ENCODE measurements at places on chromosomes 2 and 18.

GRCh38 chr18:65411061-65411460, 339.8 kb upstream of the CDH7 start:
- DNase-seq = no peak

- DNase-seq = no peak
Observed at GRCh38 chr18:32318581-32318980, 128.7 kb downstream of the MEP1B start.

- no peak for DNase-seq
Observed at GRCh38 chr2:21288739-21289520, 165.2 kb downstream of the TDRD15 start.

GRCh38 chr18:69981948-69982347, 34.3 kb upstream of the CD226 start:
- no peak for DNase-seq

GRCh38 chr2:37833423-37833822, 91.7 kb upstream of the RMDN2 start:
- DNase-seq = no peak

- DNase-seq = no peak
Observed at GRCh38 chr2:15605721-15606120, 14.1 kb downstream of the DDX1 start.

- DNase-seq = no peak
Observed at GRCh38 chr2:85430752-85431569, 12.4 kb downstream of the SH2D6 start.

DNA sequence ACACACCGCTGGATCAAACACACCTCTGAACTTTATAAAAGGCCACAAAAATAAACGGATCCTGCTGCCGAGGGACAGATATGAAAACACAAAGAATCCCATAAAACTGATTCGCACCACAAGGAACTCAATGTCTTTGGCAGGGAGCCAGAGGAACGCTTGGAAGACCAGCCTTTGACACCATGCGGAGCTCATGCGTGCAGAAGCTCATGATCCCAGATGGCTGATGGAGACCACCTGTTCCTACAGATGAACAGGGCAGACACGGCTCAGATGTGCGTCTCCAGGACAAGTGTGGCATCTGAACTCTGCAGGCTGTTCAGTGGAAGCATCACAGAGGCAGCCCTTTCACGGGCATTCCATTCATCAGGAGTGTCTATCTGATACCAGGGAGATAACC, 24.9 kb downstream of the COPS9 start:
- no peak for DNase-seq

GRCh38 chr2:234291765-234292204, 205.1 kb downstream of the ARL4C start:
- peak; percentile 75 for DNase-seq

- no peak for DNase-seq
Observed at GRCh38 chr2:72765997-72766609, 59.7 kb downstream of the EXOC6B start.

- DNase-seq = peak; percentile 73
Observed at GRCh38 chr2:112566104-112566503, 18.3 kb upstream of the CHCHD5 start.

DNA sequence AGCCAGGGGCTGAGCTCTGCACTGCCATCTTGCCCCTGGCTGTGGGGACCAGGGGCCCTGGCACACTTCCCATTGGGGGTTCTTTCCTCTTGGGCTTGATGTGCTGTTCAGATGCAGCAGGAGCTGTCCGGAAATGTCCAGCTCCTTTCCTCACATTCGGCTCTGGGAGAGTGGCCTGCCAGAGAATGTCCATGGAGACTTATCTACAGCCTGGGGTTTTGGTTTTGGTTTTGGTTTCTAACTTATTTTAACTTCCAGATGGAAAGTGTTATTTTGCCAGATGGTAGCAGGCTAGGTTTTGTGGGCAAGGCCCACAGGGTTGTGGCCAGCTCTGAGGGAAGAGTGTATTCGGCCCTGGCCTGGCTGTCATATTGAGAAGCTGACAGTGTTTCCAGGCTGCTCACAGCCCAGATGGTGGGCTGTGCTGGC, 177.3 kb downstream of the ANKRD30B start:
- DNase-seq = no peak

DNA sequence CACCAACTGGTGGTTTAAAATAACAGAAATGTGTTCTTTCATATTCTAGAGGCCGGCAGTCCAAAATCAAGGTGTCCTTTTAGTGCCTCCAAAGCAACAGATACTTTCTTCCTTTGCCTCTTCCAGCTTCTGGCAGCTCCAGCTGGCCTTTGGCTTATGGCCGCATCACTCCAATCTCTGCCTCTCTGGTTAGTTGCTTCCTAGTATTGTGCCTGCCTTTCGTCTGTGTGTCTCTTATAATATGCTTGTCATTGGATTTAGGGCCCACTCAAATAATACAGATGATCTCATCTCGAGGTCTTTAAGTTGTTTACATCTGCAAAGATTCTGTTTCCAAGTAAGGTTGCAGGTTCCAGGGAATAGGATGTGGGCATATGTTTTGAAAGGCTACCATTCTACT, 855.2 kb upstream of the ID2 start:
- no peak for DNase-seq

GRCh38 chr2:127511917-127512316, 14.4 kb downstream of the IWS1 start:
- no peak for DNase-seq

DNA sequence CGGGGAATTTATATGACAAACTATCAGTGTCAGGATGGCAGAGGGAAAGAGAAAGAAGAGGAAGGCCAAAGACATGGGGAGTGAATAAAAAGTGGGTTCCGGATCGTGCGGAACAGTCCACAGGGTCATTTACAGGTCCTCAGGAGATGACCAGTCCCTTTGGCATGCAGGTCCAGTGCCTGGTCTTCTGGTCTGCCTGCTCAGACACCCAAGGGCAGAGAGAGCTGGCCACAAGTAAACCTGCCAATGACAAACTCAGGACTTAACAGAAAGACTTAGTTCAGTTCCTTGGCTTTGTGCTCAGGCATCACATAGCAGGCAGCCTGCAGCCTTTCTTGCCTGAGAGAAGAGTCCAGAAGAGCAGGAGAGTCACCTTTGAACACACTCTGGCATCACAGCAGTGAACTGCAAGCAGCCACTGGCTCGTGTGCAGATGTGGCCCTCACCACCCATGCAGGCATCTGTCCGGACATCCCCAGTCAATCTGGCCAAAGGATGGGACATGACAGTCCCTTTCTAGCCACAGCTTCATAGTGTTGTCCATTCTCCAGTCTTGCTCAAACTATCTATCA, 14.0 kb downstream of the TMEM127 start:
- DNase-seq = peak; percentile 95

DNA sequence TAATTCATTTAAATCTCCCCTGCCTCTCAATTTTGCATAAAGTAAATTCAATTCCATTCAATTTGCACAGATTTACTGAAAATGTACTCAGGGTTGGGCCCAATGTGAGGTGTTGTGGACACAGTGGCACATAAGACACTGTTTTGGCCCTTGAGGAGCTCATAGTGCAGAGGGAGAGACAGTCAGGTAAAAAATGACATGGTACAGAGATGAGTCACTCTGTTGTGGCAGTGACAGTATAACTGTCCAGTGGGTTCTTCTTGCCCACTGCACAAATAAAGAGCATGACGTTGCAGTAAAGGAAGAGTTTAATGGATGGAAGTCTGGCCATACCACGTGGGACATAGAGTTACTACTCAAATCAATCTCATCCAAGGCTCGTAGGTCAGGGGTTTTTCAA, 400.3 kb upstream of the TRIB2 start:
- no peak for DNase-seq

GRCh38 chr18:2905854-2906703, 59.3 kb downstream of the EMILIN2 start:
- peak; percentile 36 for DNase-seq

DNA sequence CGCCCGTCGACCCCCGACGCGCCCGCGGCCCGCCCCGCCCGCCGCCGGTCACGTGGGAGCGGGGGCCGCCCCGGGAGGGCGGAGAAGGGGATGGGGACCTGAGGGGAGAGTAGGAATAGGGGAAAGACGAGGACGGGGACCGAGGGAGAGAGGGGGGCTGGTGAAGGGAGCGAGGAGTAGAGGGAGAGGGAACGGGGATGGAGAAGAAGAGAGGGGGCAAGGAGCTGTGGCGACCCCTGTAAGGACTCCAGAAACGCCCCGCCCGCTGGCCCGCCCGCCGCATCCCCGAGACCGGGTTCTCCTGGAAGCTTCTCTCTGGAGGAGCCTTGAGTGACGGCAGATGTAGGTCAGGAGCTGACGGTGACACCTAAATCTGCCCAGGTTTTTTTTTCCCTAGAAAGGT, 615 bp downstream of the ADNP2 start:
- peak; percentile 42 for DNase-seq

DNA sequence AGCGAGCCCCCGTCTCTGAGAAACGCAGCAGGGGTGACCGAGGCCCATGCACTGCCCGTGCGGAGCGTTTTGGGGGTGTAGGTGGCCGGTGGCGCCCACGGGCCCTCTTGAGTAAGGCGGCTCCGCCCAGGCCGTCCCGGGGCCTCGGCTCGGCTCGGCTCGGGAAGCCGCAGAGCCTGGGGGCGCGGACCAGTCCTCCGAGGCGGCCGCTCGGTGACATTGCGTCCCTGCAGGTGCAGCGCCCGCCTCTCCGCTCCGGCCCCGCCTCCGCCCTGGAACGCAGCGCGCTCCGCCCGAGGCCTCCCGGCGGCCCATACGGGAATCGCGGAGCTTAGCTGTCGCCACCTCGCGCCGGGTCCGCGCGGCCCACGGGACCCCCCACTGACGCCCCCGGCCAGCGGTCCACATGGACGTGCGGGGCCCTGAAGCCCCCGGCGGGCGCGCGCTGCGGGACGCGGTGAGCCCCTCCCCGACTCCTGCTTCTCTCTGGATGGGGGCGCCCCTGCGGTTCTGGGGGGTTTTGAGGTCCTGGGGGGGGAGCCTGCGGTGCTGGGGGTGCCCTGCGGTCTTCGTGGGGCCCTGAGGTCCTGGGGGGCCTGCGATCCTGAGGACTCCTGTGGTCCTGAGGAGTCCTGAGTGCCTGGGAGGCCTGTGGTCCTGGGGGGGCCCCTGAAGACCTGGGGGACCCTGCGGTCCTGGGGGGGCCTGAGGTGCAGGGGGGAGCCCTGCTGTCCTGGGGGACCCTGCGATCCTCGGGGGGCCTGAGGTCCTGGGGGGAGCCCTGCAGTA, at the start of gene HSBP1L1:
TSS of gene HSBP1L1 (plus strand) at position 314 of the 789 bp plus-strand sequence. CDS start at position 407, 93 bp downstream.
- peak; percentile 83 for DNase-seq

DNA sequence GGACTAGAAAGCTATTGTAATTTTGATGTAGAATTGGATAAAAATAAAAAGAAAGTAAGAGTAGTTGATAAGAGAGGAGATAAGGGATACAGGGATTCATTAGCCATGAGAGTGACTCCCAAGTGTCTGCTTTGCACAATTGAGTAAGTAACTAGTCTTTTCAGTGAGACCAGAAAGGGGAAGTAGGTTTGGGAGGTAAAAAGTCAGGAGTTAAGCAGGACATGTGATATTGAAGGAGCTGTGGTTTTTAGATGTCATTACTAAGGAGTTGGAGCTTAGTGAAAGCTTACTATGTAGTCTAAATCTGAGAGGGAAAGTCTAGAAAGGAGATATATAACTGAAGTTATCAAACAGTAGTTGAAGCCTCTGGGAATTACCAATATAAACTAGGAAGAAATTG, 93.4 kb downstream of the SLC5A7 start:
- no peak for DNase-seq

- DNase-seq = no peak
Observed at GRCh38 chr18:22200611-22201225, 31.3 kb downstream of the GATA6 start.

- no peak for DNase-seq
Observed at GRCh38 chr2:236940916-236941520, 144.7 kb upstream of the COPS8 start.
